ENCODE measurements at places on chromosomes 16 and 17.

DNA sequence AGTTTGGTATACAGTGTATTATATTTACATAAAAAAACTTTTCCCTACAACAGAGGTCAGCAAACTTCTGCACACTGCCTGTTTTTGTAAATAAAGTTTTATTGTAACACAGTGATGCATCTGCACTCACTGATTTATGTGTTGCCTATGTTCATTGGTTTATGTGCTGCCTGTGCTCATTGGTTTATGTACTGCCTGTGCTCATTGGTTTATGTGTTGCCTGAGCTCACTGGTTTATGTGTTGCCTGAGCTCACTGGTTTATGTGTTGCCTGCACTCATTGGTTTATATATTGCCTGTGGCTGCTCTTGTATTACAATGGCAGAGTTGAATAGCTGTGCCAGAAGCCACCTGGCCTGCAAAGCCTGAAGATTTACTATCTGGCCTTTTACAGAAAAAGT lies 81.6 kb downstream of the MYH11 start:
- no peak for DNase-seq

DNA sequence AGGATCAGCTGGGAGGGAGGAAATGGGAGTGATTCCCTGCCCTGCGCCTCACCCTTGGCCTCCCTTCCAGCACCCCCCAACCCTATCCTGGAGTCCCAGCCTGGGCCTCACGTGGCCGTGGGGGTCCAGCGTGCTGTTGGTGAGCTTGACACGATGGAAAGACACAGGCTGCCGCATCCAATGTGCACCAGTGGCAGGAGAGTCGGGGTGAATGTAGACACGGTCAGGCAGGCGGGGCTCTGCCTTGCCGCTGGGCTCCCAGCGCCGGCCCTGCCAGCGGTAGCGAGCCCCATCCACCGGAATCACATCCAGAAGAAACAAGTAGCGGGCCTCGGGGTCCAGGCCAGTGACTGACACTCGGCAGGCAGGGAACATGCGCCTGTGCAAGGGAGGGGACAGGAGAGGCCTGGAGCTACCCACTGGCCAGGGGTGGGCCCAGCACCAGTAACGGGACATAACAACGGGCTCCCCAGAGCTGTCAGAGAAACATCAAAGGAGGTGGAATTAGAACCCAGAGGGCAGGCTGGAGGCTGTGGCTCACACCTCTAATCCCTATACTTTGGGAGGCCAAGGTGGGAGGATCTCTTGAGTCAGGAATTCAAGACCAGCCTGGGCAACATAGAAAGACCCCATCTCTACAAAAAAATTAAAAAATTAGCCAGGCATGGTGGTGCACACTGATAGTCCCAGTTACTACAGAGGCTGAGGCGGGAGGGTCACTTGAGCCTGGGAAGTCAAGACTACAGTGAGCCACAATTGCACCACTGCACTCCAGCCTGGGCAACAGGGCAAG lies 2.7 kb downstream of the TBX6 start:
- DNase-seq = no peak

DNA sequence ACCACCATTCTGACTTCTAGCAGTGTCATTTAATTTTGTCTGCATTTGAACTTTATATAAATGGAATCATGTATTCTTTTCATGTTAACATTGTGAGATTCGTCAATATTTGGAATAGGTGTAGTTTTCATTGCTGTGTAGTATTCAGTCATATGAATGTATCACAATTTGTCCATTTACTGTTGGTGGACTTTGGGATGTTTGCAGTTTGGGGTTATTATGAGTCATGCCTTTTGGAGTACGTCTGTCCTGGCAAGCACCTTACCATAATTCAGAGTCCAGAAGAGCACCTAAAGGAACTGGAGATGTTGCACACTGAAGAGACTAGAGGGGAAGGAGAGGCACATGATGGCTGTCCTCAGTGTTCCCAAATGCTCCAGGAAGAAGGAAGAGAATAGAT lies 3.1 kb upstream of the PHKG2 start:
- no peak for DNase-seq

- DNase-seq = peak; percentile 74
These were observed at the start of gene LIMD2 for GRCh38 chr17:63699638-63700527. Gene LIMD2 (minus strand): TSS chr17:63700125. CDS start chr17:63699298, 827 bp downstream.

DNA sequence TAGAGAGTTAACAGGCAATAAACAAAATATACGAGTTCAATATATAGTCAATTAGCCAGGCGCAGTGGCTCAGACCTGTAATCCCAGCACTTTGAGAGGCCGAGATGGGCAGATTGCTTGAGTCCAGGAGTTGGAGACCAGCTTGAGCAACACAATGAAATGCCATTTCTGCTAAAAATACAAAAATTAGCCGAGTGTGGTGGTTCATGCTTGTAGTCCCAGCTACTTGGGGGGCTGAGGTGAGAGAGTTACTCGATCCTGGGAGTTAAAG lies 69.8 kb upstream of the TOB1 start:
- DNase-seq = no peak

- no peak for DNase-seq
These were observed 6.2 kb downstream of the CBX4 start for GRCh38 chr17:79833110-79833450.

GRCh38 chr17:45404870-45405249 lies 27.8 kb downstream of the ARHGAP27 start:
- DNase-seq = no peak

DNA sequence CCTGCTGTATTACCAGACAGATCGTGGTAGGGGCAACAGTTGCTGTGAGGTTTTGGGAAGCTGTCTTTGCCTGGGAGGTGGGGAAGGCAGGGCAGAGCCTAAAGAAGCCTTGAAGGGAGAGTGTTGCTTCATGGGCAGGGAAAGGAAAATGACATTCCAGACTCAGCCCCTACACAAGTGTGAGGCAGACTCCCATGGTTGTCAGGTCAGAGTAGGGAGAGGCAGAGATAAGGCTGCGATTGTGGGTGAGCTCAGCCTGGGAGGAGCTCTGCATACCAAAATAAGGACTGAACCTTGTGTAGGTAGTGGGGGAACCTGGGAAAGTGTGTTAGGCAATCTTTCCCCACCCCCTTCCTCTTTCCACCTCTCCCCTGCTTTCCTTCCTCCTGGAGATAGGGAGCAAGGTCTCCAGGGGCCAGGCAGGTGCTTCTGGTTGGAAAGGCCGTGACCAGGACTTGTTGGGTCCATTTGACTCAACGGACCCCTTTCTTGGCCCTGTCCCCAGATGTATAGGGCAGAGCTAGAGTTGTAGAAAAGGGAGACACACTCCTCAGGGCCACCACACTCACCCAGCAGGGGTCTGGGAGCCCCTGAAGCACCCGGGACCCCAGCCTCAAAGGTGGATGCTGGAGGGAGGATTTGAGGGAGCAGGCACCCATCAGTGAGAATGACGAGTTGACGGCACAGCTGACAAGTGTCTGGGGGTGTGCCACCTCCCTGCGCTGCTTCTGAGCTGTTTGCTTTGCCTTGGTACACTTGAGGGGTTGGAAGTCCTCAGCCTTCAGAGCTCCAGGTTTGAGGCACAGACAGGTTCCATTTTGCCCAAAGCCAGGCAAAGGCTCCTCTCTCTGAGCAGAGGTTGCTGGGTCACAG lies 18.5 kb upstream of the TOB1 start:
- no peak for DNase-seq

DNA sequence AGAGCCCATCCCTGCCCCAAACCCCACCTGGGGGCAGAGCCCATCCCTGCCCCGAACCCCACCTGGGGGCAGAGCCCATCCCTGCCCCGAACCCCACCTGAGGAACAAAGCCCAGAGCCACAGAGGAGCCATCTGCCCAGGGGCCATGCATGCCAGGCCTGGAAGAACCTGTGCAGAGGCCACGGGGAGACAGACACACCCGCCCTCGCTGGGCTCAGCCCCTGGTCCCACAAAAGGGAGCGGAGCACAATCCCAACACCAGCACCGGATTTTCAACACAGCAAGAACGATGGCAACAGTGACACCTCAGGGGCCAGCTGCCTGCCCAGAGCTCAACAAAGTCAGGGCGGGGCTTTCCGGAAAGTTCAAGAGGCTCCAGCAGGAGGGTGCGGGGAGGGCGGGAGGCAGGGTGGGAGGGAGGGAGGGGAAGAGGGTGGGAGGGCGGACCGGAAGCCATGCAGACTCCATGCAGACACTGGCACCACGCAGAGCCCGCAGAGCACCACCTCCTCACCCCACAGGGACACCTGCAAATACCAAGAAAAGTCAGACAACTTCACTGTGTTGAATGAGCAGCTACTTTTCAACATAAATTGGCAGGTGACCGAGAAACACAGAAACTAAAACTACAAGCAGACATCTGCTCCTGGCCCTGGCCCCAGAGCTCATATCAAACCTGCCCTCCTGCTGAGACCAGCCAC lies 27.9 kb upstream of the C16orf95 start:
- peak; percentile 14 for DNase-seq

DNA sequence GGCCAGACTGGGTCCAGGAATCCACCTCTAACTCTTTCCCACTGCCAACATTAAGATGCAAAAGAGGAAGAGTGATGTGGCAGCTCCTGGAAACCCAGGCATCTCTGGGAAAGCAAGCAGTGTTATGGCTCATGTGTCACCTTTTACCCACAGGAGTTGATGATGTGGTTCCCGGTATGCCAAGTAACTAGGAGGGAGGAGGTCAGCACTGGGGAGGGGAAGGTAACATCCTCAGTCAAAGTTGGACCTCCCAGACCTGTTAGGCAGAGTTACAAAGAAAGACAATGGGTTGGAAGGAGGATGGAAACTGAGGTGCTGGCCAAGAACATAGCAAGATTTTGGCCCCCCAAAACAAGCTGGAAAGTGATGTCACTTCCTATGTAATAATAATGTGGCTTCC lies 11.4 kb downstream of the KRABD2 start:
- DNase-seq = no peak

DNA sequence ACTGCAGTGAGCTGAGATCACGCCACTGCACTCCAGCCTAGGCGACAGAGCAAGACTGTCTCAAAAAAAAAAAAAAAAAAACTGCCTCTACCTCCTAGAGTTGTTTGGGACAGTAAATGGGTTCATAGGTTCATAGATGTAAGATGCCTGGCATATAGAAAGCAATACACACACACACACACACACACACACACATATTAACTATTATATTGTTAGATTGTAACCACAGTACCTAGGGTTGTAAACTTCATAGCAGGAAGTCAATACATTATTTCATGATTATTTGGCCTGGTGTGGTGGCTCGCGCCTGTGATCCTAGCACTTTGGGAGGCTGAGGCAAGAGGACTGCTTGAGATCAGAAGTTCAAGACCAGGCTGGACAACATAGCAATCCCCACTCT lies 5.8 kb downstream of the XPO6 start:
- DNase-seq = no peak
